ENCODE measurements at places on chromosomes 4 and X. TPM values are rescaled to one million over a fixed set of nuclear protein-coding genes. Genes with fewer than 3 reads are reported as not detected.

PAGE2 gene
- total RNA-seq = not detected

IL3RA gene
- total RNA-seq = 1.2 TPM

NPY1R gene
- not detected for total RNA-seq

SULT1B1 gene
- 0.76 TPM for total RNA-seq

CT55 gene
- total RNA-seq = not detected

CLDN22 gene
- total RNA-seq = not detected

LDOC1 gene
- total RNA-seq = 8.7 TPM

ADH4 gene
- not detected for total RNA-seq

NHS gene
- 4.8 TPM for total RNA-seq

TMPRSS11A gene
- not detected for total RNA-seq

PABPC4L gene
- total RNA-seq = not detected

IL13RA2 gene
- not detected for total RNA-seq

CISD2 gene
- 32.8 TPM for total RNA-seq

MTNR1A gene
- total RNA-seq = not detected

ARSJ gene
- 0.07 TPM for total RNA-seq

VCX3A gene
- total RNA-seq = not detected

RRH gene
- total RNA-seq = 0.19 TPM

KCNE5 gene
- total RNA-seq = 0.24 TPM

PIN4 gene
- total RNA-seq = 7.5 TPM

CHRDL1 gene
- not detected for total RNA-seq

VSIG4 gene
- not detected for total RNA-seq

TRIM60 gene
- not detected for total RNA-seq

Data from activated CD4-positive, alpha-beta memory T cell treated with anti-CD3 and anti-CD28 coated beads for 36 hours (primary cell).